ENCODE measurements at places on chromosomes 3 and 15.

- no peak for DNase-seq
Observed at GRCh38 chr3:110456001-110456400, 615.6 kb upstream of the NECTIN3 start.

DNA sequence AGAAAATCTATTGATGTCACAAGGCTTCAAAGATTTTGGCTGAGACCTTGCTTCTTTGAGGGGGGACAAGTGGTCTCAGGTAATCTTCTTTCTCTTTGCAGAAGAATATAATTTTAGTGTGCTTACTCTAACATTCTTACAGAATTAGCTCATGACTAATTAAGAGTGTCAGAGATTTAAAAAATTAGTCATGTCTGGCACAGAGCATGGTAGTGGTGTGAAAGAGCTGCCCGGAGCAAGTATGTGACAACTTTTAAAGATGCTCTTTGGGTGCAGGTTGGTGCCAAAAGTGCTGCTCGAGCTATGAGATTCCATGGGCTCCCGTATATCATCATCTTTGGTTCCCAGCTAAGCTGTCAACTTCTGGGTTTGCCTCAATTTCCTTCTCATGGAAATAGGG lies 31.1 kb downstream of the CYP19A1 start:
- no peak for DNase-seq

GRCh38 chr3:179450901-179451264 lies 387 bp downstream of the GNB4 start:
- peak; percentile 81 for DNase-seq

DNA sequence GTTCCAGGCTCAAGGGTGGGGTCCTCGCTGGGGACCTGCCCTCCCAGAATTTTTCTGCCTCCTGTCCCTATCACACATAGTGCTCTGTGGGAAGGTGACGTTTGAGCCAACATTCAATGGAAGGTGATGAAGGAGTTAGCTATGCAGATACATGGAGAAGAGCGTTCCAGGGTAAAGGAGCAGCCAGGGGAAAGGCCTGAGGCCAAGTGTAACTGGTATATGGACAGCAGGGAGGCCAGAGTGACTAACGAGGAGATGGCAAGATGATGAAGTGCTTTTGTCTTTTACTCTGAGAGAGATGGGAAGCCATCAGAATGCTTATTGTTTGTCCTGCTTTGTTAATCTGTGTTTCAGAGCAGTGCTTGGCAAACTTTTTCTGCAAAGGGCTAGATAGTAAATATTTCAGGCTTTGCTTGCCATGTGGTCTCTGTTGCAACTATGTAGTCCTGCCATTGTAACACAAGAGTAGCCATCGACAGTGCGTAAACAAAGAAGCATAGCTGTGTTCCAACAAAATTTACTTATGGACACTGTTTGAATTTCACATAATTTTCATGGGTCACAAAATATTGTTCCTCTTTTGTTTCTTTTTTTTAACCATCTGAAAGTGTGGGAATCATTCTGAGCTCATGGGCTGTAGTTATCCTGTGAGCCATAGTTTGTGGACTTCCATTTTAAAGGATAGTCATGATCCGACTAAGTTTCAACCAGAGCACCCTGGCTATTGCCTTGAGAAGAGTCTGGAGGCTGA lies 25.8 kb upstream of the PIAS1 start:
- peak; percentile 58 for DNase-seq

- no peak for DNase-seq
Observed at GRCh38 chr15:92847841-92848240, 52.3 kb upstream of the CHD2 start.

DNA sequence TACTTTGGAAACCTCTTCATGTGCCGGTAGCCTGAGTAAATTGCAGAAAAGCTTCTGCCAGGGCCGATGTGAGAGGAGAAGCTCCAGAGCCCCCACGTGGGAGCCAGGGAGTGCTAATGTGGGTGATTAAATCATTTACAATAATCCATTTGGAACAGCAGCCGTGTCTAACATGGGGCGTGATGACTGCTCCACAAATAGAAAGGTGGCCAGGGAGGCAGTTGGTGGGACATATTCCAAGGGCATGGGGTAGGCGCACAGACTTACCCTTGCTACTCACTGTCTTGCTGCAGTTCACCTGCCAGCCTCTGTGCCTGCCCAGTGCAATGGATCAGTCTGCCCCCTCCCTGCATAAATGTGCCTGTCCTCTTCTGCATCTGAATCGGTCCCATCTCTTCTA lies 39.3 kb upstream of the INSYN1 start:
- no peak for DNase-seq
